Hepatocyte (in vitro differentiated cells): ENCODE measurements at places on chromosomes 6 and 20. TPM values are rescaled to one million over a fixed set of nuclear protein-coding genes. Genes with fewer than 3 reads are reported as not detected.

HUS1B gene
- 0.33 and 1.2 TPM in 2 replicates for total RNA-seq

MYO6 gene
- 68.4 and 71.1 TPM in 2 replicates for total RNA-seq

ENPP1 gene
- total RNA-seq: 86.9 and 91.4 TPM in 2 replicates

HSF2 gene
- 36.8 and 37.9 TPM in 2 replicates for total RNA-seq

TNXB gene
- 11.6 and 22.0 TPM in 2 replicates for total RNA-seq

ARMH2 gene
- total RNA-seq: not detected in 2 replicates

CLVS2 gene
- under 0.01 and 0.07 TPM in 2 replicates for total RNA-seq

ECT2L gene
- total RNA-seq: 0.16 TPM in 1 of 2 replicates, not detected in the other

TEAD3 gene
- 20.4 and 26.3 TPM in 2 replicates for total RNA-seq
